ENCODE measurements at places on chromosomes 4 and X.

DNA sequence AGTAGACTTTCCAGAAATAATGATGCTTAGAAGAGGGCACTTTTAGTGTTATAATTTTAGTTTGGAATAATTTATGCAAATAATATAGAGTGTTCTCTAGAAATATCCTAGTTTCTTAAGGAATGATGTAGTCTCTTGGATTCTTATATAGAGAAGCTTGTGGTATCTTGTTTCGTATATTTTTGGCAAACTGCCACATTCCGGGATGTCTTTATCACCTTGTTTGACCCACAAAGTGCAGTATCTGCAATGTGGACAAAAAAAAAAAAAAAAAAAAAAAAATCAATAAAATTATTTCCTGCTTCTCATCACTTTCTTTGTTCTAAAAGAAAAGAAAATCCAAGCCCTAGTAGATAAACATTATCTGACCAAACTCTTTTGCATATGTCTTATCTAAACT, 1577.7 kb upstream of the TENM3 start:
- DNase-seq, result no peak

DNA sequence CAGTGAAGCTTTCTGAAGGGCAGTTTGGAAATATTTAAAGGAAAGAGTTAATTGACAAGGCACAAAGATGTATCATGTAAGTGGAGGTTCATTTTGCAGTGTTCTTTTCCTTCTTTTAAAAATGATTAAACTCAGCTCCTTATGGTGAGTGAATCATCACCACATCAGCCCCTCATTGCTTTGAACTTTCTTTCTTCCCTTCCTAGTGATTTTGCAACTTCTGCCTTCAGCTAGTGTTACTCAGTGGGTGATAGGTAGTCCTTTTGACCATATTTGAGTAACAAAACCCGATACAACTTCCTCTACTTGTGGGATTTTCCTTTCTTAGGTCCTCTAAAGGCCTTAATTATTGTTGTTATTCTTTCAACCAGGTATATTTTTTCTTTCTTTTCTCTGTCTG, 8.2 kb downstream of the ZCCHC4 start:
- no peak for DNase-seq

- DNase-seq, result peak; percentile 2
These were observed 25.9 kb downstream of the SMIM31 start for GRCh38 chr4:164779811-164780216.

GRCh38 chrX:37476571-37477170, 94.8 kb upstream of the LANCL3 start:
- no peak for DNase-seq

DNA sequence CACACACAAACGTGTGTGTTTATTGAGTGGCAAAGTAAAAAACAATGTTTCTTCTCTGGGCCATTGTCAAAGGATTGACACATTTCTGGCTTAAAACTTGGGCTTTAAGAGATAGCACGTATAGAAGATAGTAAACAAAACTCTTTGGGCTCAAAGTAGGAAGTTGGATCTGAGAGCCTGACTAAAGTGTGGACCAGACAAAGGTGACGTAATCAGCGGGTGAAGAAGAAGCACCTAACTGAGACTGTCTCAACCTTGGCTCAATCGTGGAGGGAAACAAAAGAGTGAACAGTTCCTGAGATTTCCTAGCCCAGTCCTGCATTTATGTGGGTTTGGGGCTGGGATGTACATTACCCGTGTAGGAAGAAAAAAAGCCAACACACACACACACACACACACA, 13.7 kb downstream of the PFKFB1 start:
- no peak for DNase-seq

- DNase-seq, result no peak
These were observed 549 bp upstream of the XG start for GRCh38 chrX:2751291-2751690.

GRCh38 chr4:28482580-28483270, 1622.1 kb downstream of the STIM2 start:
- no peak for DNase-seq

DNA sequence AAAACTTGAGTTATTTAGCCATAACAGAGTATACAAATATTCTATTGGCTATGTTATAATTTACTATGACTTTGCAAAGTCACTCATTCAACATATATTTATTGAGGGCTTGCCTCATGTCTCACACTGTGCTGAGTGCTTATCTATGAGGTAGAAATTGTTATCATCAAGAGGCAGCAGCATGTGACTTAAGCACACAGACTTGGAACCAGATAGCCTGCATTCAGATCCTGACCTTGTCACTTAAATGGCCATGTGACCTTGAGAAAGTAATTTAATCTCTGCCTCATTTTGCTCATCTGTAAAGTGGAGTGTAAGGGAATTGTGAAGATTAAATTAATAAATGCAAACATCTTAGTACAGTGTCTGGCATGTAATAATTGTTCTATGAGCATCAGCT, 10.1 kb upstream of the EXOSC9 start:
- no peak for DNase-seq

GRCh38 chr4:76733068-76733771, 164.7 kb downstream of the SOWAHB start:
- DNase-seq, result no peak

- no peak for DNase-seq
These were observed 4.2 kb downstream of the HDAC6 start for GRCh38 chrX:48806081-48806480.

DNA sequence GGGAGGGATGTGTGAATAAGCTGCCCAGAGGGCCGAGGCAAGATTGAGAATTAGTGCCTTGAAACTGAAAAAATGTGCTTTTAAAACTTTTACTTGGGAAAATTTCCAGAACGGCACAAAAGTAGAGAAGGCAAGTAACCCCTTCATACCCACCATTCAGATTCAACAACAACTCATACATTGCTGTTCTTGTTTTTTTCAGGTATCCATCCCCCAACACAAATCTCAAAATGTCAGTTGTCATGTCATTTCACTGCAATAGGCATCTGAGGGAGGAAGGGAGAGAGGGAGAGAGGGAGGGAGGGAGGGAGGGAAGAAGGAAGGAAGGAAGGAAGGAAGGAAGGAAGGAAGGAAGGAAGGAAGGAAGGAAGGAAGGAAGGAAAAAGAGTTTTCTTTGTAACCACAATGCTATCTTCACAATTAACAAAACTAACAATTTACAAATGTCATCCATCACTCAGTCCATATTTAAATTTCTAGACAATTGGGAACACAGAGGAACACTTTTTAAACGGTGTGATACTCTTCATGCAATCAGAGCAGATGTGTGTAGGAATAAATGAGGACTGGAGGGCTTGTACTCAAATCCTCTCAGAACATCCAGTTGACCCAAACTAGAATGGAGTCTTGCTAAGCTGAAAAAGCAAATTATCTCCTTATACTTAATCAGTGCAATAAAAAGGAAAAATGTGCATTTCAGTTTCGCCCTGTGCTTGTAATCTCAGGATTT, 54.8 kb upstream of the ADGRG2 start:
- no peak for DNase-seq

- DNase-seq, result no peak
These were observed 104.0 kb upstream of the SLC34A2 start for GRCh38 chr4:25551605-25552004.

DNA sequence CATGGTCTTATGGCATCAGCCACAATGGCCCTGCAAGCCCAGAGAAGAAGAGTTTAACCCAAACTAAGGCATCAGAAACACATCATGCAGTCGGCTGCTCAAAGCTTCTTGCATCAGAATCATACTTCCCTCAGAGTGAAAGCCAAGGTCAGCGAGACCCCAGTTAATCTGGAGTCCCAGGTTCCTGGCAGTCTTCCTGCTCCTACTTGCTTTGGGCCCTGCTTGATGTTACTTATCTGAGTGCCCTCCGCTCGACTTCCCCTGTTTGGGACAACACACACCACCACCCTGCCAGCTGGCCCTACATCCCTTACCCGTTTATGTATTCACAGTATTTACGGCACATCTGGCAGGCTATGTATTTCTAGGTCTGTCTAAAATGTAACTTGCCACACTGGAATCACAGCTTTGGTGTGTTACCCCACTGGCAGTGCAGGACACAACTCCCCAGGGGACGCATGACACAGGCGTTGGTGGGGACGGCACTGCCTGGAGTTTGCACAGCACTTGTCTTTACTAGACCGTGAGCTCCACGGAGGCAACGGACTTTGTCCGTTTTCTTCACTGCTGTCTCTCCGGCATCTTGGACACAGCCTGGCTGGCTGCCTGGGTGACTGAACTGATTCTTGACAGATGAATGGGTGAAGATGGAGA, 22.8 kb downstream of the CRMP1 start:
- no peak for DNase-seq

GRCh38 chrX:331151-331824, 12.7 kb upstream of the GTPBP6 start:
- DNase-seq, result no peak

GRCh38 chr4:86007042-86007441, 352.8 kb downstream of the MAPK10 start:
- no peak for DNase-seq

- DNase-seq, result no peak
These were observed 90.8 kb downstream of the IRF2 start for GRCh38 chr4:184383497-184384055.

- DNase-seq, result no peak
These were observed 9.0 kb downstream of the CPZ start for GRCh38 chr4:8601556-8601955.

- no peak for DNase-seq
These were observed 659.6 kb upstream of the INTU start for GRCh38 chr4:126973201-126973600.

- DNase-seq, result no peak
These were observed 308.2 kb downstream of the FRMPD4 start for GRCh38 chrX:12446342-12447075.

DNA sequence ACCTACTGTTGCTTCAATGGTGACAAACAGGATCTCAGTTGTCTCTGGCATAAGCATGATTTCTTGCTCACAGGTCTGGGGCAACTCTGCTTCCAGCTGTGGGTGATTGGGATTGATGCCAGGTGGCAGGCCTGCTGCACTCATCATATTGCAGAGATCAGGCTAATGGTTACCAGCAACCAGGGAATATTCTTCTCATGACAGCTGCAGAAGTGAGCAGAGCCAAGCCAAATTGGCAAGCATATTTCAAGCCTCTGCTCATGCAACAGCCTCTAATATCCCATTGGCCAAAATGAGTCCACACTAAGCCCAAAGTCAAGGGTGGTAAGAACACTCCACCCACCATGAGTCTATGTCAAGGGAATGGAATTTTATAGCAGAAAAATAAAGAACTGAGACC, 26.7 kb upstream of the TBC1D19 start:
- no peak for DNase-seq

- no peak for DNase-seq
These were observed 613.1 kb upstream of the HS3ST1 start for GRCh38 chr4:12041828-12042227.

DNA sequence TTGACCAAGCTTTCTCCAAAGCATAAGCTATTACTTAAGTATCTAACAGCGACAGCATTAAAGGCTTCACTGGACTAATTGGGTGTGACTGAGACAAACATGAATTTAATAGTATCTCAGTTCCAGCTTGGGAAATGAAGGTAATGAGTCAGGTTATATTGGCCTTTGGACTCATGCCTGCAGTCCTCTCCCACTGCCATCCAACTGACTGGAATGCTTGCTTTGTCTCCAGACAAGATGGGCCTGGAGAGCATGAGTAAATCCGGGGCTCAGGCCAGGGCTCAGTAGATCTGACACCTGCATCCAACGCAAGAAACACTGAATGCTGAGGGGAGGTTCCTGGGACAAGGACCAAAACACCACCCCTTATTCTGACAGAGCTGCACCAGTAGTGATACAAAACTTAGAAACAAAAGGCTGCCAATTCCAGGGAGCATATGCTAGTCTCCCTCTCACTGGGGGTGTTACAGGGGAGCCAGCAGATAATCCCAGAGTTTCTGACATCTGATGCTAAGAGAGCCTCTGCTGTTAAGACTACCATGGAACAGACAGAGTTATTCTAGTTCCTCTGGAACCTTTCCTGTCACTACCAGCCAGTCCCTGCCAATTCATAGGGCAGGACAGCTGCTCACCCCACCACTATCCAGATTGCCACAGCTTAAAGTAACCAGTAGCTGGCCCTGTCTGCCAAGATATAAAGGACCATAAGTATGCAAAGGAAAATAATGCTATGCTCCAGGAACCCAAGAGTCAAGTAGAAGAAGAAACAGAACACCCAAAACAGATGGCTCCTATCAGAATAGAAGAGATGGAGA, 293.8 kb downstream of the IQCM start:
- no peak for DNase-seq

DNA sequence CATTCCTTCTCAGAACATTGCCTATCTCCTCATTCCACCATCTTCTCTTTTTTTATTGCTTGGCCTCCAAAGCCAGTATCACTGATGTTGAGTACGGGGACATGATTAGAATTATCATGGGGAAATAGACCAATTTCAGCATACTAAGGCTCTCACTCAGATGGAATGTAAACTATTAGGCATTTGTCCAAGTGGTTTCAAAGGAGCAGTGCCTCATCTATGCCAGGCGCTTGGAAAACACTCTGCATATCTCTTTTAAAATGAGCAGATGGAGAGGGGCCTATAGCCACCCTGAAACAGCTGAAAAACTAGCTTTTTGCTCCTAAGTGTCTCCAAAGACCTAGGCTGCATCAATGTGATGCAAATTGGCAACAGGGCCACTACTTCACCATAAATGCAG, 150.8 kb upstream of the DIPK2B start:
- no peak for DNase-seq

GRCh38 chrX:1222531-1223241, 10.2 kb upstream of the CRLF2 start:
- no peak for DNase-seq

DNA sequence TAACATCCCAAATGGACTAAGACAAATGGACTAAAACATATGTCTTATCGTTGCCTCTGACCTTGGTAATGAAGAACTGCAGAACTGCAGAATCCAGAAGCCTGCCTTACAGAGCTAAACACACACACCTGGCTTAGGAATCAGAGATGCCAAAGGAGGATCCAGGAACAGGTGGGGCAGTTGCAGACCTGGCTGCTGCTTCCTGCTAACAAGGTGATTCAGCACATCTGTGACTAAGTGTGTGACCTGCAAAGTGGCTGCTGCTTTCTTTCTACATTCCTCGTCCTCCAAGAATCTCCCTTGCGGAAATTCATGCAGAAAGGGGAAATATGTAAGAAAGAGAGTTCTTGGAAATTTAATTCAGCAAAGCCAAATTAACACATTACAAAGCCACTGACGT, 96.8 kb upstream of the NLGN4X start:
- DNase-seq, result no peak

DNA sequence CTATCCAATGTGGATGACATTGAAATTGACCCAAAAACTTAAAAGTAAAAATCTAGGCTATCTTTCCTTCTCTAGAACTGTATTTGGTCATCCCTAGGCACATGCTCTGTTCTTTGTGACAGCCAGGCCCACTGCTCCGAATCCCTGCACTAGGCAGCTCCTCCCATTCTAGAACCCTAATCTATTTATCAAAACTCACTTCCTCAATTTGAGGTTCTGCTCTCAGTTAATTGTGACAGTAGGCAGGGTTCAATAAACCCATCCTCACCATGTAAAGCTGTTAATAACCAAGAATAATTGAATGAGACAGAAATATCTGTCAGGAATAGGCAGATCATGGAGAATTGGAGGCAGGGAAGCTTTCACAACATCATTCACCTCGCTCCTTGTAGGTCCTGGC, 51.9 kb upstream of the IRF2 start:
- no peak for DNase-seq

Data from stimulated activated CD4-positive, alpha-beta T cell treated with anti-CD3 and anti-CD28 coated beads, Interleukin-12 subunit alpha, Interleukin-12 subunit beta, amount 100 ng/mL, for 48 hours (primary cell).